ENCODE measurements at places on chromosomes 2 and 18. TPM values are rescaled to one million over a fixed set of nuclear protein-coding genes. Genes with fewer than 3 reads are reported as not detected.
A peak's percentile ranks its signal among the peaks of the same experiment; 100 is the strongest.

GRCh38 chr2:31372097-31372496, 42.4 kb downstream of the XDH start:
- DNase-seq = no peak
- H3K4me3 ChIP-seq = no peak overlapping the region
- H3K27ac ChIP-seq = no peak overlapping the region
- no peaks in the 10 kb centered on the region for H3K4me1 ChIP-seq

GRCh38 chr2:11387100-11387390, 42.6 kb upstream of the ROCK2 start:
- H3K4me1 ChIP-seq = peaks cover 23% of the 10 kb centered on the region
- H3K27ac ChIP-seq = no peak overlapping the region
- no peaks in the 10 kb centered on the region for H3K36me3 ChIP-seq
- H3K4me3 ChIP-seq = no peak overlapping the region
- no peak for DNase-seq

ATOH8 gene
- 66.5 TPM for total RNA-seq

GRCh38 chr18:59617468-59617932, 79.7 kb downstream of the CCBE1 start:
- no peak overlapping the region for H3K27ac ChIP-seq
- H3K36me3 ChIP-seq = no peaks in the 10 kb centered on the region
- no peak overlapping the region for H3K4me3 ChIP-seq
- no peaks in the 10 kb centered on the region for H3K4me1 ChIP-seq

DNA sequence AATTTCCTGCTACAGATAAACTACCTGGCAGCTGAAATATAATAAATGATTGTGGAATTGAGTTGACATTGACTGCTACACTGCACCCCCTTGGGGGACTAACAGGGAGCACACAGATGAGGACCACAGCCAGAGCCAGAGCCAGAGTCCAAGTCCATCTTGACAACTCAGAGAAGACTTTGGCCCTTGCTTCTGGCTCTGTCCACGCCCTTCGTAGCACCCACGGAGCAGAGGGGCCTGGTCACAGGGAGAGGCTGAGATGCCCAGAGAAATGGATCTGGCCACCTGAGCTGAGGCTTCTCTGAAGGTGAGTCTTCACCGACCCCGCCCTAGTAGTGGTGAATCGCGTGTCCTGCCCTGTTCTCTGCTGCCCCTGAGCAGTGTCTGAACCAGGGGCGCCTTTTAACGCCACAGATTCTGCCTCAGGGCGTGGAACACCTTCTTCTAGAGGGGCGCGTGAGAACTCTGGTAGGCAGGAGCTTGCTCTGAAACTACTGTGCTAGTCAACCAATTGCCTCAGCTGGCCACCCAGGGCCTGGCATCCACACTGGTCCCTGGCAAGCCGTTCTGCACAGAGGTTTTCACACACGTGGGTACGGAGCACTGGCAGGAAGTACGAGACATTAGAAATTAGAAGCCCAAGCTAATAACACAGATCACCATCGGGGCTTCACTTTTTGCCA, 35.7 kb upstream of the MAT2A start:
- no peaks in the 10 kb centered on the region for H3K27me3 ChIP-seq
- H3K36me3 ChIP-seq = no peaks in the 10 kb centered on the region
- H3K4me1 ChIP-seq = peaks cover 59% of the 10 kb centered on the region
- no peak overlapping the region for H3K4me3 ChIP-seq

DNA sequence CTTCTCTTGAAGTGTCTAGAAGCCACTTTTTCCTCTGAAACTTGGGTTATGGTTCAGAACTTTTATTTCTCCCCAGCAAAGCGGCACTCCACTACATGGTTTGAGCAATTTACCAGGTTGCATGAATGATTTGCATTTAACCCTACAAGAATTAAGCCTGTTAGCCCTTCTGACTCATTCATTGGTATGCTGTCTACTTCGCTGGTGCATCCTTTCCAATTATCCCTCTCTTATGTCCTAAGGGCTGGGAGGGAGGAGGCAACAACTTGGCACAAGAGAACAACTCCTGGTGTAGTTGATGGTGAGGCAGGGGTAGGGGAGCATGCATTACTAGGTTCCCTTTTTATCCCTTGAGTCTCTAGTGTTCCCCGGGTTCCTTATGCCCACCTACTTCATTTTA, 293.4 kb upstream of the MEX3C start:
- H3K36me3 ChIP-seq = no peaks in the 10 kb centered on the region
- H3K27me3 ChIP-seq = no peaks in the 10 kb centered on the region
- H3K4me3 ChIP-seq = no peak overlapping the region
- no peak overlapping the region for H3K27ac ChIP-seq
- H3K4me1 ChIP-seq = peaks cover 23% of the 10 kb centered on the region

- H3K27ac ChIP-seq = peak overlapping the region; percentile 86
- H3K27me3 ChIP-seq = no peaks in the 10 kb centered on the region
- H3K4me1 ChIP-seq = peaks cover 68% of the 10 kb centered on the region
- H3K36me3 ChIP-seq = no peaks in the 10 kb centered on the region
These were observed 122.7 kb upstream of the ZFP36L2 start for GRCh38 chr2:43348908-43349661.

GRCh38 chr2:107992069-107992468, 5.7 kb downstream of the SLC5A7 start:
- H3K4me3 ChIP-seq = no peak overlapping the region
- no peaks in the 10 kb centered on the region for H3K27me3 ChIP-seq
- no peaks in the 10 kb centered on the region for H3K4me1 ChIP-seq
- no peak overlapping the region for H3K27ac ChIP-seq
- no peak for DNase-seq
- no peaks in the 10 kb centered on the region for H3K36me3 ChIP-seq

GRCh38 chr2:237861875-237862527, 2.6 kb downstream of the RAMP1 start:
- peak; percentile 67 for DNase-seq
- H3K4me1 ChIP-seq = peaks cover 32% of the 10 kb centered on the region
- no peaks in the 10 kb centered on the region for H3K36me3 ChIP-seq
- H3K27me3 ChIP-seq = no peaks in the 10 kb centered on the region
- H3K27ac ChIP-seq = peak overlapping the region; percentile 79

DNA sequence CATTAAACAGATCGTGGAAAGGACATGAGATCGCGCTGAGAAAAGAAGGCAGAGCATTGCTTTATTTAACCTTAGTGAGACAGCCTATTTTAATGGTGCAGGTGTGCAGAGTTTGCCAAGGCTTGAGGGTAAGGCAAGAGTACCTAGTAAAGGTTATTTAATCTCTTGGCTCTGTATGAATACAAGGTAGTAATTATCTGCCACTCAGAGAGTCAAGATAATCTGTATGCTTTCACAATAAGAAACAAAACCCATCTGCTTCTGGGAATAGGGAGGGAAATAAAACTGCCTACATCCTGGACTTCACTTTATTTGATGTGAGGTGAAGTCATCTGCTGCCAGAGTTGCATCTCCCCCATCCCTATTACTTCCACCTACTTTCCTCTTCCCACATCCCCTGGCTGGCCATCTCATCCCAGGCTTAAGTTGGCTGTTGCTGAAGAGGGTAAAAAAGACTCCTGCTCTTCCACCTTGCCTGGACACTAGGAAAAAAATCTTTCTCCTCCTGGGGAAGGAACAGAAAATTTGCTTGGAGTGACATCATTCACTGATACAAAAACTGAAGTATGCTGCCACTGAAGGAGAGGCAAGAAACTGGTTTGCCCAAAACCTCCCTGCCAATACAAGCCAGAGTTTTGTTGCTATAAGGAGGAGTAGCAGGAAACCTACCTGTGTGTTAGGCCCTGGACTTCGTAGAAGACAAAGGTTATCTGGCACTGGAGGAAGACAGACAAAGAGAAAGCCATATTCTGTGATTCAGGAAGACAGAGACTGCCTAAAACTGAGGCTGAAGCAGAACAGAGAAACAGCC, 35.8 kb upstream of the ARHGAP25 start:
- no peaks in the 10 kb centered on the region for H3K4me1 ChIP-seq
- DNase-seq = no peak
- H3K36me3 ChIP-seq = no peaks in the 10 kb centered on the region
- no peak overlapping the region for H3K4me3 ChIP-seq
- H3K27me3 ChIP-seq = no peaks in the 10 kb centered on the region
- H3K27ac ChIP-seq = no peak overlapping the region

- no peak for DNase-seq
- H3K36me3 ChIP-seq = no peaks in the 10 kb centered on the region
- no peak overlapping the region for H3K27ac ChIP-seq
- H3K4me1 ChIP-seq = no peaks in the 10 kb centered on the region
These were observed 87.7 kb downstream of the RAPGEF4 start for GRCh38 chr2:172823261-172823850.

- no peak overlapping the region for H3K4me3 ChIP-seq
- no peaks in the 10 kb centered on the region for H3K27me3 ChIP-seq
- DNase-seq = no peak
- H3K4me1 ChIP-seq = peaks cover 15% of the 10 kb centered on the region
- no peaks in the 10 kb centered on the region for H3K36me3 ChIP-seq
These were observed 4.4 kb downstream of the ADRA2B start for GRCh38 chr2:96111823-96112500.

CBLN2 gene
- not detected for total RNA-seq

- no peaks in the 10 kb centered on the region for H3K36me3 ChIP-seq
- no peak overlapping the region for H3K4me3 ChIP-seq
- no peak for DNase-seq
- no peaks in the 10 kb centered on the region for H3K27me3 ChIP-seq
- H3K27ac ChIP-seq = no peak overlapping the region
These were observed 10.1 kb downstream of the COL4A4 start for GRCh38 chr2:227153758-227154486.

Data from vagina (tissue), 2 donors.